ENCODE measurements at places on chromosomes 7 and 10. TPM values are rescaled to one million over a fixed set of nuclear protein-coding genes. Genes with fewer than 3 reads are reported as not detected.

Gene OGDHL
- 11.7 TPM for total RNA-seq

Gene HMX2
- not detected for total RNA-seq

Gene EBLN1
- not detected for total RNA-seq

Gene HOXA7
- total RNA-seq, result 1.5 TPM

Gene WNT8B
- 3.1 TPM for total RNA-seq

Gene TCF7L2
- total RNA-seq, result 103 TPM

Gene ABCF2
- total RNA-seq, result 48.7 TPM

Gene LIPM
- not detected for total RNA-seq

Gene FOXP2
- 4.3 TPM for total RNA-seq

Gene CISD1
- total RNA-seq, result 31.7 TPM

Gene ZCCHC24
- total RNA-seq, result 1.6 TPM

Gene PTPN12
- 140 TPM for total RNA-seq

Gene PTPN20
- total RNA-seq, result not detected

Gene INPP5A
- total RNA-seq, result 30.6 TPM

Gene GAD2
- 6.5 TPM for total RNA-seq

Gene PDK4
- total RNA-seq, result 21.0 TPM

Gene PRLHR
- total RNA-seq, result 1.5 TPM

Gene NPY4R
- 0.71 TPM for total RNA-seq

Gene CLCN1
- total RNA-seq, result 0.14 TPM

Gene AASS
- 70.2 TPM for total RNA-seq

Gene FKBP6
- not detected for total RNA-seq

Gene LIPJ
- not detected for total RNA-seq

Gene CALN1
- total RNA-seq, result 0.62 TPM

Gene HIP1
- 66.6 TPM for total RNA-seq

Gene ZNF467
- 16.1 TPM for total RNA-seq

Gene PAXIP1
- total RNA-seq, result 27.7 TPM

Gene STOX1
- total RNA-seq, result 8.0 TPM

Gene EPHA1
- 56.3 TPM for total RNA-seq

Gene PKD2L1
- 0.38 TPM for total RNA-seq

Gene TMEM178B
- total RNA-seq, result 2.3 TPM

Gene LRRC18
- total RNA-seq, result not detected

Gene GIMAP5
- not detected for total RNA-seq

Gene RGS10
- 2.0 TPM for total RNA-seq

Gene DYDC2
- 1.4 TPM for total RNA-seq

Gene FEZF1
- total RNA-seq, result not detected

Gene PIP
- not detected for total RNA-seq

Gene SPDYE2B
- not detected for total RNA-seq

Gene CDH23
- 0.53 TPM for total RNA-seq

Gene INA
- total RNA-seq, result 6.2 TPM

Gene RASA4B
- 10.8 TPM for total RNA-seq

Gene NKX2-3
- total RNA-seq, result not detected

Gene MSMB
- total RNA-seq, result not detected

Gene SEMA3E
- 1.1 TPM for total RNA-seq

Gene ACSL5
- total RNA-seq, result 0.33 TPM

Gene SAMD9
- total RNA-seq, result 0.29 TPM

Gene HTRA1
- 3.5 TPM for total RNA-seq

Gene LEP
- not detected for total RNA-seq

Gene RNLS
- 7.5 TPM for total RNA-seq
